ENCODE measurements at places on chromosomes 16 and 17.

DNA sequence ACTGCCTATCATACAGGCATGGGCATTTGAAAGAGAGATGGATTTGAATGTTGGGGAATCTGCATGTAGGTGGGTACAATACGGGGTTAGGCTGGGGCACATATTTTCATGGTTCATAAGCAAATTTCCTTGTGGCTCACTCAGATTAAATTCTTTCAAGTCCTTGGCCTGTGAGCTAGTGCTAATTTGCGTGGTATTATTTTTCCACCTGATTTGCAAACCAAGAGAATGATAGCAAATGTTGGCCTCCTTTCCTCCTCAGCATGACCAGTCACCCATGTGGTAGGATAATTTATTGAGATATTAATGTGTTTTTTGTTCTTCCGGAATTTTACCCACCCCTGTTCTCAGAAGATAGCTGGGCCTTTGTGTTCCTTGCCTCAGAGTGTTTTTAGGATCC is 22.9 kb downstream of the FAM20A start:
- no peak overlapping the region for H3K27ac ChIP-seq
- H3K27me3 ChIP-seq = no peaks in the 10 kb centered on the region
- H3K4me1 ChIP-seq = peaks cover 22% of the 10 kb centered on the region
- DNase-seq = no peak
- H3K4me3 ChIP-seq = no peak overlapping the region

- no peak for DNase-seq
- no peaks in the 10 kb centered on the region for H3K27me3 ChIP-seq
- H3K27ac ChIP-seq = no peak overlapping the region
- no peak overlapping the region for H3K4me3 ChIP-seq
Measured at GRCh38 chr16:51431517-51432241, 280.6 kb upstream of the SALL1 start.

DNA sequence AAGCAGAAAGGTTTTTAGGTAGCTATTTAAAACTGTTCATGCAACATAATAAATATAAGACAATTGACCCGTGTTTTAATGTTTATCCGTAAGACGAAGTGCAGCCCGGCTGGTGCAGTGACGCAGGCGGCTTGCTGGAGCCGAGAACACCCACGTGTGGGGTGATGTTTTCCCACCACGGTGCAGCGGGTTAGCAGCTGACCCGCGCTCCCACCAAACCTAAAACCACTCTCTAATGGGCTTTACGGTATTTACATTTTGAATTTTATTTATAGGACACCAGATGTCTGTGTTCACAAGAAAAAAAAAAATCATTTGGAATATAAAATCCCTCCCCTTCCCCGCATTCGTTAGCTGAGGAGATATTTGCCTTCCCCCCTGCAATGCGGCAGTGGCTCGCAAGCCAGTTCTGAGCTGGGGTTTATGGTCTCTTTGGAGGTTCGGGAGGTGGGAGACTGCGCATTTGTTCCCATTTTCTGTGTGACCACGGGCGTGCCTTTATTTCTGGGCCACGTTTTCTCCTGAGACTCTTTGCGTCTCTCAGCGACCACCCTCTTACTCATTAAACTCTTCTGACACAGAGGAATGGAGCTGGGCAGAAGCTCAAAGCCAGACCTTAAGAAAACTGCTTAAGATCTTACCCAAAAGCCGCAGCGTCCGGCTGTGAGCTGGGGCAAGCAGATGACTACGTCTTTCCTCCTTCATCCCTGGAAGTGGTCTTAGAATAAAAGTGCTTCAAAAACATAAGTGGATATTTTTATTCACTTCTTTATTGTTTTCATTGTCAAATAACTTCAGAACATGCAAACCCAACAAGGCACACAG is 301.1 kb downstream of the IRF8 start:
- H3K27ac ChIP-seq = no peak overlapping the region
- H3K27me3 ChIP-seq = peaks cover 55% of the 10 kb centered on the region

GRCh38 chr17:73711184-73711583 is 66.9 kb upstream of the SDK2 start:
- H3K27me3 ChIP-seq = no peaks in the 10 kb centered on the region
- DNase-seq = no peak
- H3K4me1 ChIP-seq = peaks cover 17% of the 10 kb centered on the region

- H3K4me3 ChIP-seq = no peak overlapping the region
- H3K36me3 ChIP-seq = no peaks in the 10 kb centered on the region
- H3K27me3 ChIP-seq = no peaks in the 10 kb centered on the region
- no peak overlapping the region for H3K27ac ChIP-seq
Measured at GRCh38 chr16:59733321-59733720, 999.2 kb upstream of the GOT2 start.

GRCh38 chr17:68296217-68297191 is 5.2 kb downstream of the ARSG start:
- H3K27ac ChIP-seq = peak overlapping the region; percentile 81
- peak; percentile 55 for DNase-seq
- peak overlapping the region; percentile 10 for H3K4me3 ChIP-seq
- no peaks in the 10 kb centered on the region for H3K36me3 ChIP-seq
- peaks cover 72% of the 10 kb centered on the region for H3K4me1 ChIP-seq

GRCh38 chr17:6926667-6927066 is 69.2 kb upstream of the ALOX12 start:
- no peaks in the 10 kb centered on the region for H3K36me3 ChIP-seq
- DNase-seq = no peak
- no peaks in the 10 kb centered on the region for H3K27me3 ChIP-seq
- no peak overlapping the region for H3K27ac ChIP-seq
- H3K4me3 ChIP-seq = no peak overlapping the region

DNA sequence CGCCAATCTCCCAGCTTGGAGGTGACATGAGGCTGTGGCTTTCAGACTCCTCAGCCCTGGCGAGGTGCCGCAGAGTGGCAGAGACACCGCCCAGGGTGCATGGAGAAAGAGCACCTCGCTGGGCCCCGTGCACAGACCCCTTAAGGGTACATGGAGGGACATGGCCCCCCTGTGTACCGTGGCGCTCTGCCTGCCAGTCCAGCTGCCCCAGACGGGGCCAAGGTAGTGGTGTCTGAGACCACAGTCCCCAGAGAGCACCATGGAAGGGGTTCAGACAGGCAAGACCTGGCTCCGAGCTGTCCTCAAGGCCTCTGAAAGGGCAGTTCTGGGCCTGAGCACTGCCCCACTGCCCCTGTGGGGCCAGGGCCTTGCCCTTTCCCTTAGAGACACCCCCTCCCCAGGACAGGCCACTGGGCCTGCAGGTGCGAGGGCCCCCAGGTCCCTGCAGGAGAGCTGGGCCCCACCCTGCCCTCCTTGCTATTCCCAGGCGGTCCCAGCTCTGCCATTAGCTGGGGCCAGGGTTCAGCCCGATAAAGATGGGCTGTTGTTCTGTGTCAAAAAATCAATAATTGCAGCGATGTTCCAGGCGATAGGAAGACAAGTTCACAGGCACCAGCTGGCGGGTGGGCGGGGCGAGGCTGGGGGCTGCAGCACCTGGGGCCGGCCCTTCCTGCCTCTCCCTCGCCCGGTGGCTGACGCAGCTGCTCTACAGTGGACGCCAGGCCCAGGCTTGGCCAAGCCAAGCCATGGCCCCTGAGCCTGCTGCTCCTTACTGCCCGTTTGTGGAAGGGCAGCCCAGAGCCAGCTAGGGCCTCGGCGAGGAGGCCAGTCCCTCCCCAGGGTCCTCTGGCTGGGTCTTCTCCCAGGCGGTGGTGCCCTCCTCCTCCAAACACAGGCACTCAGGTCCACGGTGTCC is 51.7 kb downstream of the ZFPM1 start:
- no peak overlapping the region for H3K4me3 ChIP-seq
- H3K27ac ChIP-seq = no peak overlapping the region
- no peak for DNase-seq
- H3K4me1 ChIP-seq = no peaks in the 10 kb centered on the region
- no peaks in the 10 kb centered on the region for H3K27me3 ChIP-seq
- no peaks in the 10 kb centered on the region for H3K36me3 ChIP-seq

DNA sequence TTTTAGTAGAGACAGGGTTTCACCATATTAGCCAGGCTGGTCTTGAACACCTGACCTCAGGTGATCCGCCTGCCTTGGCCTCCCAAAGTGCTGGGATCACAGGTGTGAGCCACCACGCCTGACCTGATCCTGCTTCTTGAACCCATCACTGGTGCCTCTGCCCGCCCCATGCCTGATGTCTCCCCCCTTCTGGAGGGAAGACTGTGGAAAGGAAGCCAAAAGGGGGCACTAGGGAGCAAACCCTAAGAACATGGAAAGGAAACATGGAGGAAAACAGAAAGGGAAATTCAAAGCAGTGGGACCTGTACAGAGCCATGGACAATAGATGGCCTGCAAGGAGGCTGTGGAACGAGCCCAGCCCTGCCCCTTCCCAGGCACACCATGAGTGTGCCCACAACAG is 31.1 kb upstream of the FASN start:
- H3K4me1 ChIP-seq = no peaks in the 10 kb centered on the region
- H3K36me3 ChIP-seq = peaks cover 3% of the 10 kb centered on the region
- no peaks in the 10 kb centered on the region for H3K27me3 ChIP-seq
- no peak for DNase-seq
- H3K4me3 ChIP-seq = no peak overlapping the region

- no peak overlapping the region for H3K4me3 ChIP-seq
- no peak for DNase-seq
- no peaks in the 10 kb centered on the region for H3K4me1 ChIP-seq
- no peaks in the 10 kb centered on the region for H3K27me3 ChIP-seq
- no peak overlapping the region for H3K27ac ChIP-seq
Measured at GRCh38 chr17:42493319-42493718, 34.6 kb downstream of the ATP6V0A1 start.

DNA sequence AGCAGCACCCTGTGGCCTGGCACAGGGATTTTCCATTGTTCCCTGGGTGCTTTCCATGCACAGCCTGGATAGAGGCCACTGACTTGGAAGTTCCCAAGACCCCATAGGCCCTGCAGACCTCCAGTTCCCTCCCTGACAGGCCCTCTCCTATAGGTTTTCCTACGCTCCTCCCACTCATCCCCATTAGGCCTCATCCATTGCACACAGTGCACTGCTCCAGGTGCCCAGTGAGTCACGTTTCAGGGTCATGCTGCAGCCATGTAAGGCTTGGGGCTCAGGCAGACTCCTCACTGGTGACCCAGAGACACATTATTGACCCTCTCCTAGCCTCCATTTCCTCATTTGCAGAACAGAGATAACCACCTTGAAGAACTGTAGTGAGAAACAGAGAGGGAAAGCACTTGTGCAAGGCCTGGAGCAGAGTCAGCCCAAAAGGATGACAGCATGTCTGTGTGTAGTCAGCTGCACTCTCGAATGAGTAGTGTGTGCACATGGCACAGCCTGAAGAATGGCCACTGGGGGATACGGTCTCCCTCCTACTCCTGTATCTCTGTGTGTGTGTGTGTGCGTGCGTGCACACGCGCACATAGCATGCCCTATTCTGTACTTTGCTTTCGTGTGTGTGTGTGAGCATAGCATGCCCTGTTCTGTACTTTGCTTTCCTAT is 26.8 kb downstream of the DRC3 start:
- no peak for DNase-seq
- H3K27ac ChIP-seq = no peak overlapping the region
- no peak overlapping the region for H3K4me3 ChIP-seq
- H3K36me3 ChIP-seq = no peaks in the 10 kb centered on the region
- no peaks in the 10 kb centered on the region for H3K27me3 ChIP-seq
- no peaks in the 10 kb centered on the region for H3K4me1 ChIP-seq

DNA sequence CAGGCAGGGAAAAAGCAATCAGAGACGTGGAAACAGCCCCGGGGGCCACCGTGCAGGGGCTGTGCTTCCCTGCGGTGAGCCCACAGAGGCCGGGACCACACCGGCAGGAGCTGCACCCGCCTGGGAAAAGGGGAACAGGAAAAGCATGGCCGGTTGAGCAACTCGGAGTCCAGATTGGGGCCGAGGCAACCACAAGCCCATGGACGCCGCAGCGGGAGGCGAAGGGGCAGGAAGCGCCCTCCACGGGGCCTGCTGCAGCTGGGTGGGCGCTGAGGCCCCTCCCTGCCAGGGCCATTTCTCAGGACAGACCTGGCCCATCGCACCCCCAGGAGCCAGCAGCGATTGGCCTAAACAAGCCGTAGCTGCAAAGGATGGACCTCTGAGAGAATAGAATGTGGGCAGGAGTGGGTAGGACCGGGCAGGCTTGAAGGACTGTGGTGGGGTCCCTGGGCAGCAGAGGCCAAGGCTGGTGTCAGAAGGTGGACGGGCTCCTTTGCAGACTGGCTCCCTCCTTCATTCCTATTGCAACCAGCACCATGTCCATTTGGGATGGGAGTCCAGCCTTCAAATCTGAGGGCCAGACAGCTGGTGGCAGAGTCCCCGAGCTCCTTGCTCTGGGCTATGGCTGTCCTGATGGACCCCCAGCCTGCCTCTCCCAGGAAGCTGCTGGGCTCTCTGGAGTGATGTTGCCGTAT is 30.4 kb downstream of the COX4I1 start:
- H3K36me3 ChIP-seq = no peaks in the 10 kb centered on the region
- H3K27ac ChIP-seq = peak overlapping the region; percentile 84
- peaks cover 39% of the 10 kb centered on the region for H3K4me1 ChIP-seq
- H3K27me3 ChIP-seq = no peaks in the 10 kb centered on the region

DNA sequence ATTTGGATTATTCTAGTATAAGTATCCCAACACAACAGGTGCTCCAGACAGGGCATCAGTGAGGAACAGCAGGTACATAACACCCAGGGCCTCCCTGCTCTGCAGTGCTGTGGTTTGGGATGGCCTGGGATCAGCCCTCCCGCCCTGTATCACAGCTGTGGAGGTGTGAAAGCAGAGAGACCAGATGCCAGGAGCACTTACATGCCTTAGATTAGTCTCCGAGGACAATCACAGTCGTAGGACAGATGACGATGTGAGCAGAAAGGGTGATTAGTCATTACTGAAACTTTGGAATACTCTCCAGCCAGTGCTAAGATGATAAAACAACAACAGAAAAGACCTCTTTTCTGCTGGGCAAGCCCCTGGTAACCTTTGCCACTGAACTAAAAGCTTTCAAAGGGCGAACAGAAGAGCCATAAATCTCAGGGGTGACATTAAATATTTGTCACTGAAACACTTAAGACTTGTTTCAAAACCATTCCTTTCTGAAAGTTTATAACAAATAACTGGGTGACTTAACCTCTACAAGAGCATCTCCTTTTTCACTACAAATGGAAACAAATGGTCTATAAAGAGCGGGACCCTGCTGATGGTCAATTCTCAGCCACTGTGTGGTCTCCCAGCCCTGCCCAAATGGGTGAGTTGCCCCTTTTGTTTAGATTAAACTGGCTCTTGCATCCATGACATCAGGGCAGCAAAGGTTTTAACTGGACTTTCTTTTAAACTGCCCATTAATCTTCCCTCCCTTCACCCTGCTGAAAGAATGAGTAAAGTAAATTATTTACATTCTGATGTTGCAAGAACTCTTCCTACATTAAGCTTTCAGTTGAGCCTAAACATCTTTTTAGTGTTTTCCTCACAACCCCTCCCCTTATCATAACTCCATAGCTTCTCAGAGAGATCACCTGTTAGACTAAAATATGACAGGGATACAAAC is 183.1 kb upstream of the COX10 start:
- H3K4me3 ChIP-seq = no peak overlapping the region
- H3K27me3 ChIP-seq = no peaks in the 10 kb centered on the region
- H3K4me1 ChIP-seq = no peaks in the 10 kb centered on the region
- no peak overlapping the region for H3K27ac ChIP-seq

Measured in CD14-positive monocyte (primary cell).